ENCODE measurements at places on chromosomes 16 and 17.

DNA sequence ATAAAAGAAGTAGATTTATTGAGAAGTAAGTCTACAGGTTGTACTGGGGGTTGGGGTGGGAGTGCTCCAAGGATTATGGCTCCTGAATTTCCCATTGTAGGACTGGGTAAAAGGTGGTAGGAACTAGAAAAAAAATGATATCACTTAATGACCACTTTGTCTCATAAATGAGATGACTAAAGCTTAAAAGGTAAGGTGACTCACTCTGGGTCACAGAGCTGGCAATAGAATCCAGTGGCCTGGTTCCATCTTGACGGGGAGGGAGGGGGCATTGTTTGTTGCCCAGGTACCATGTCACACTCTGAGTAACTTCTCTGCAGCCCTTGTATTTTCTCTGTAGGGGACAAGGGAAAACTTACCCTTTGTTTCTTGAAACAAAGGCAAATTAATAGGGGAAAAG, 126.1 kb downstream of the PITPNC1 start:
- DNase-seq, result no peak

DNA sequence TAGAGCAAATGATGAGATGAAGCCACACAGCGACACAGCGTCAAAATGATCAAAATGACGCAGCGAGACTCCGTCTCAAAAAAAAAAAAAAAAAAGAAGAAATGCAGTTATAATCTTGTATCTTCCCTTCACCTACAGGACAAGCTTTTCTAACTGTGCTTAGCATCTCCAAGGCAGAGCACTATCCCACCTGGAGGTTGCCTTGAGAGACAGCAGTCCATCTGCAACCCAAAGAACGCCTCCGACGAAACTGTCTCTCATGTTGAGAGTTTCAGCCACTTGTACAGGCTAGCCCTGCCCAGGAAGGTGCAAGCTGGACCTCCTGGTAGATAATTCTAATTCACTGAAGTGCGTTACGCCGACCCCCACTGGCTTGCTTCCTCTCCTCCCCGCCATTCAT, 46.7 kb upstream of the GCSH start:
- DNase-seq, result no peak

DNA sequence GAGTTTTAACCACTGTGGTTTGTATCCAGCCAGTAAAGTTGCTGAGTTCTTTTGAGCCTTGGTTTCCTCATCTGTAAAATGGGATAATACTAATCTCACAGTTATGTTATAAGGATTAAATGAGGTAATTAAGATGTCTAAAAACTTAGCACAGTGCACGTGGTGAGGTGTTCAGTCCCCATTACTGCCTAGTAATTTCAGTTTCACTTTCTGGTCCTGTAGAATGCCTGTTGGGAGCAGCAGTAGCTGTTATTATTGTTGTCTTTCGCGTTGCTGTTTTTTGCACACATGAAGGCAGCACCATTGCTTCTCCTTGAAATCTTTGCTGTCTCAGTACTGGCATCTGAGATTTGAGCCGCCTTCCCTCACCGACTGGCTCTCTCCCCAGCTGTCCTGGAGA, 182.4 kb downstream of the DNAH9 start:
- DNase-seq, result no peak

DNA sequence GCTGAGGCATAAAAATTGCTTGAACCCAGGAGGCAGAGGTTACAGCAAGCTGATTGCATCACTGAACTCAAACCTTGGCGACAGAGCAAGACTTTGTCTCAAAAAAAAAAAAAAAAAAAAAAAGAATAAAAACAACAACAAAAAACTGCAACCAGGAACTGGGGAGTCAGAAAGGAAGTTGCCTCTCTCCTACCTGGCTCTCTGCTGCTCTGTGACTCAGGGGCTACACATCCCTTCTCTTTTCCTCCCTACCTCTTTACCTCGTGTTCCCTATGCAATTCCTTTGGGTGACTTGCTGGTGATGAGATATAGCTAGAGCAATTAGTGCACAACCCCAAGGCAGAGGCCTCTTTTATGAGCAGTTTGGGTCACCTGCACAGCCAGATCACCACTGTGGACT, 95.9 kb downstream of the ABCC1 start:
- DNase-seq, result no peak

- no peak for DNase-seq
Measured at GRCh38 chr17:17700251-17700969, 19.2 kb downstream of the RAI1 start.

DNA sequence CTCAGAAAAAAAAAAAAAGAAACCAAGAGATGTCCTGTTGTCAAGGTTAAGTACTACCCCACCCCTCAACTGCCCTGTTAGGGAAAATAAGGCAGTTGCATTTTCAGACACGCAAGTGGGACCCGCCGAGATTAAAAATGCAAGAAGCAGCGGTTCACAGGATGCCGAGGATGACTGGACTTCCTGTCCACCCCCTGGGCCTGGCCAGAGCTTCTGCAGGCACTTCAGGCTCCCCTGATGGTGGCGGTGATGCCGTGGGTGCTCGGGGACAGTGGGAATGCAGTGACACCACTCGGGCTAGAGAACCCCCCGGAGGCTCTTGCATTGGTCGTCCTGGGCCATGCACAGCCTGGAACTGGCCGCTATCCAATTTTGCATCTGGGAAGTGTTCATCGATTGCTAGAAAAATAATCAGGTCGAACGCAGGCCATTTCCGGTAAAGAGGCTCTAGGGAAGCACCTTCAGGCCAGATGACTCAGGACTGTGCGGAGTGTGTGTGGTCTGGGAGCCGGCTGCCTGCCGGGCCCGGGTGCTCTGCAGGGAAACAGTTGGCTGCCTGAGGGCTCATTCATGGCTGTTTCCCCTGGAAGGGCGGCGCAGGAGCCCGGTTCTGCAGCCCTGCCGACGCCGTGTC, 13.4 kb upstream of the CRISPLD2 start:
- peak; percentile 63 for DNase-seq

Data from GM04503 (cell line).